ENCODE measurements at places on chromosomes 6 and 20.

- no peak for DNase-seq
These were observed 60.9 kb downstream of the MCHR2 start for GRCh38 chr6:99933129-99933528.

- DNase-seq, result no peak
These were observed 123.1 kb upstream of the STXBP5 start for GRCh38 chr6:147081076-147081609.

GRCh38 chr6:90044833-90045381 is 150.6 kb downstream of the GJA10 start:
- DNase-seq, result no peak

DNA sequence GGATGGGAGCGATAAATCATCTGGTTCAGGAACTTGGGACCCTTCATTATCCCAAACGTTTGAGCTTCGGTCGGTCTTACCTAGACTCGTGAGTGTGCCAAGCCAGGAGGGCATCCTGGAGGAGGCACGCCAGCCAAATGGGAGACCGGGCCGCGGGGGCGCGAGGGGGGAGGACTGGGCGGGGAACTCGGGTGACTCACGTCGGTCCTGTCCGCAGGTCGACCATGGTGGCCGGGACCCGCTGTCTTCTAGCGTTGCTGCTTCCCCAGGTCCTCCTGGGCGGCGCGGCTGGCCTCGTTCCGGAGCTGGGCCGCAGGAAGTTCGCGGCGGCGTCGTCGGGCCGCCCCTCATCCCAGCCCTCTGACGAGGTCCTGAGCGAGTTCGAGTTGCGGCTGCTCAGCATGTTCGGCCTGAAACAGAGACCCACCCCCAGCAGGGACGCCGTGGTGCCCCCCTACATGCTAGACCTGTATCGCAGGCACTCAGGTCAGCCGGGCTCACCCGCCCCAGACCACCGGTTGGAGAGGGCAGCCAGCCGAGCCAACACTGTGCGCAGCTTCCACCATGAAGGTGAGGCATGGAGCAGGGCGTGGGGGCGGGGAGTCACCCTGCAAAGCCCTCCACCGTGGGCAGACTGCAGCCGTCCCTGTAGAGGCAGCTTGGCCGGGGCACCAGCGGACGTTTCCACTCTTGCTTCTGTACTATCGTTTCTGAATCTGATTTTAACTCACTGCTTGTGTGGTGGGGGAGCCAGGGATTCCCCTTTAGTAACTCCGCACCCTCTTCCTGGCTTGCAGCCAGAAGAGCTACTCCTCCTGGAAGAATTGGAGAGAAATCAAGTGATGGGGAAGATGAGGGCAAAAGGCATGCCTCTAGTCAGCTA is 2.7 kb downstream of the BMP2 start:
- no peak for DNase-seq

- no peak for DNase-seq
These were observed 60.2 kb downstream of the SCML4 start for GRCh38 chr6:107763946-107764345.

- no peak for DNase-seq
These were observed 2.7 kb upstream of the DTD1 start for GRCh38 chr20:18585134-18585533.

GRCh38 chr20:46359233-46359751 is 47.1 kb downstream of the ELMO2 start:
- DNase-seq, result no peak

- DNase-seq, result no peak
These were observed 35.6 kb upstream of the ZBP1 start for GRCh38 chr20:57655809-57656155.

- no peak for DNase-seq
These were observed 41.7 kb downstream of the EZR start for GRCh38 chr6:158777510-158777909.

DNA sequence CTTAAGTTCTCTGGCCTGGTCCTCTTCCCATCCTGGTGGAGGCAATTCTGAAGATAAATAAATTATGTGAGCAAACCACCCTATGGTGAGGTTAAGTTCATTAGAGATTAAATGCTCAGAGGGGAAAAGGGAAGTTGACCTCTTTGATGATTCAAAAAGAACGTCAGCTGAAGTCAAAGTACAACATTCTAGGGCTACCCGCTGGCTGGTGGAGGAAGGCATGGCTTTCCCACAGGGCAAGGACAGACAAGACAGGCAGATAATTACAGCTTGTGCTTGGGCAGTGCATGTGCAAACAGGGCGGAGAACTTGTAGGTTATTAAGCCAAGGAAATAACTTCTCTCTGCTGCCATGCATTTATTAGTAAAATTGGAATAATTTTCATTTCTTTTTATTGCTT is 91.0 kb upstream of the SLC24A3 start:
- DNase-seq, result no peak

DNA sequence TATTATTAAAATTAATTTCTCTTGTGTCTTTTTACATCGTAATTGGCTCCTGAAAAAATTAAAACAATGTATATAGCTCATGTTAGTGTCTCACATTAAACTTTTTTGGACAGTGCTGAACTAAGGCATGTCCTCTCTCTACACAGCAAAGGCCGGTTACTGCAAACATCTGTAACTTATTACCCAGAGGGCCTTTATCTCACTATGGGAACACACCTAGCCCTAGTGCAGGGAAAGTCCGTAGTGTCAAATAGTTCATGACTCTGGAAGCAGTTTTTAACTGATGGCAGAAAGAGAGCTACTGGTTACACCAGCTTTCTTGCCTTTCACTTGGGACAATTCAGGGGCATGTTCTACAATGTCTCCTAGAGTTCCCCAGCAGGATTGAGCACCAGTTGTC is 82.2 kb downstream of the PAK5 start:
- no peak for DNase-seq

DNA sequence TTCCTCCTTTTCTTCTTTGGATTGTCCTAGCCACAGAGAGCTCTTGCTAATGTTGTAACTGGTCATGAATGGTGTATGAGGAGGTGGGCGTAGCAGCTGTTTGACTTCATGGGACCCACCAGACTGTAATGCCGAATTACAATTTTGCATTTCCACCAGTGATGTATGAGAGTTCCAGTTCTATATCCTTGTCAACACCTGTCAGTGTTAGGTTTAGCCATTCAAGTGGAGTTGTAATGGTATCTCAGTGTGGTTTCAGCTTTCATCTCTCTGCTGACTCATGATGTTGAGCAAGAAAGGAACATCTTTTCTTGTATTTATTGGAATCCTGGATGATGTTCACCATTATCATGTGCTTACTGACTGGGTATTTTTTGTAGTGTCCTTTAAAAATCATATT is 5.1 kb downstream of the IGF2R start:
- DNase-seq, result no peak

DNA sequence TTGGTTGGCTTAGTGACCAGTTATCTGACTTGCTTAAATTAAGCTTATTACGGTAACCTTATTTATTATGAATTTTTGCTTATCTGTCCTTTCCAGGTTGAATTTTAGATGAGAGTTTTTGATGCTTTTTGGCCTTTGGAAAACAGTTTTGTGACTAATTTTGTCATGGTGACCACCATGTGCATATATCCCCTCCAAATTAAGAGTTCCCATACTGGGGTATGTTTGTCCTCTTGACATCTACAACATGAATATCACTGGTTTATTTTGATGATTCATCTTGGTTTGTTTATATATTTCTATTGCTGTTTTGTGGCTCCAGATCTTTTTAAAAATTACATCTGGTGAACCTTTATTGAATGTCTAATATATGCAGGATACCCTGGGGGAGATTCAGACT is 61.4 kb downstream of the PHF20 start:
- DNase-seq, result no peak

- no peak for DNase-seq
These were observed 650 bp upstream of the TTK start for GRCh38 chr6:80003826-80004172.

- DNase-seq, result no peak
These were observed 309.0 kb upstream of the PTCHD4 start for GRCh38 chr6:48419992-48420391.

GRCh38 chr20:50004229-50004628 is 21.4 kb downstream of the SNAI1 start:
- no peak for DNase-seq

GRCh38 chr20:52313341-52313963 is 121.9 kb upstream of the ZFP64 start:
- peak; percentile 14 for DNase-seq

- DNase-seq, result no peak
These were observed 154.1 kb upstream of the BMP2 start for GRCh38 chr20:6613280-6613861.
